ENCODE measurements at places on chromosomes 6 and 20.

DNA sequence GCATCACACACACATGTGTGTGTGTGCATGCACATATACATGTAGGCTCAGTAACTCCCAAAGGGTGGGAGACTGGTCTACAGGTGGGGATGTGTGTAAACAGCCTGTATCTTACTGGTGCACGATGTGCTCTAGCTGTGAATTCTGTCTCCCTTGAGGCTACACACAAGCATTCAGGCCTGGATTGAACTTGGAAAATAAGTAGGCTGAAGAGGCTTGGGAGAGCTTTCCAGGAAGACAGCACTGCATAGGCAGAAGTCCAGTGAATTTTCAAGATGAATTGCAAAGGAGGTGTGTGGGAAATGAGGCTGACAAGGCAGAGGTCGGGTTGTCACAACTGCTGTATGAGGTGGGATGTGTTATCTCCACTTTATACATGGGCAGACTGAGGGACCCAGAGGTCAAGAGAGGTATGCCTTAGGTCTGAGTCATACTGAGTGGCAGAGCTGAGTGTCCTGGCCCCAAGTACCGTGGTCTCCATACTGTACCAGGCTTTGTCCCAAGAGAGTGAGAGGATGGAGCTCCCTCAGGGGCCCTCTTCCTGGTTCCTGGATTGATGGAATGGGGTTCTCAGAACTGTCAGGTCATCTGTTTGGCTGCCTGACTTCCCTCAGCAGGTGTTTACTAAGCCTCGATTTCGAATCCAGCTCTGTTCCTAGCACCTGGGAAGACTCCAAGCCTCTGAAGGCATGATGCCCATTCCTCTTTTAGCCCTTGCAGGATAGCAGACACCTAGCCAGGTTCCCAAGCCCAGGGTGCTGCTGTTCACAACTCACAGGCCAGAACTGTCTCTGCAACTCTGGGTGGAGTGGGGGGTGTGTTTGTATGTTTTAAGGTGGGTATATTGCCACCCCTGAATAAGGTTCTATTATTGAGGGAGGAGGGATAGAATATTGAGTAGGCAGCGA, 14.4 kb downstream of the SNPH start:
- no peak for DNase-seq

DNA sequence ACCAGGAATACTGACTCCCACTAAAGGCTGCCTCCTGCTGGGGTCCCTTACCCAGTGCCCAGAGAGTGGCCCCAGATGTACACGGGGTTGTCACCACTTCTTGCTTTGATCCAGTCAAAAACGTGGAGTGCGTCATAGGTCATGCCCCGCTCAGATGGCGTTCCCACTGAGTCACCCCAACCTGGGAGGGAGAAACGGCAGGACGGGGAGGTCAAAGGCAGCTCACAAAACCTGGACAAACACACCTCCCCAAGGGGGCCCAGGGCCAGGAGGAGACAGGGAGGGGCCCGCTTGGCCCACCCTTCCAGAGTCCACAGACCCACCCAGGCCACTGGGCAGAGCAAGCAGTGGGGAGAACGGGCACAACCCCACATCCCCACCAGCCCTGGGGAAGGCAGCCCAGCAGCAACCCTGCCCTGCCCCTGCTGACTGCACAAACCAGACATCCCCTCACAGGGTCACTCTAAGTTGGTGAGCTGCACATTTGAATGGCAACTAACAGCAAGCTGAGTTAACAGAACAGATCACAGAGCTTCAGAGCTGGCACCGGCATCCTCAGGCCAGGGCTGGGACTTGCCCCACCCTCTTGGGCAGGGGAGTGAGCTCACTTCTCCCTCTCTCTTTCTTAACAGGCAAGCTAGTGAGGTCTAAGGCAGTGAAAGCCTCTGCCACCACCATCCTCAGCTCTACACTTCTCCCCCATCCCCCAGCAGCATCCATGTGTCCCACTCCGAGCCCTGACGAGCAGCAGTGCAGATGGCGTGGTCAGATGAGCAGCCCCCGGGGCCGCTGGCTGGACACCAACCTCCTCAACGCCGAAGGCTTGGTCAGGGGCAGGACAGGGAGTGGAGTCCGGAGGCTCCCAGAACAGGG, 61.7 kb downstream of the PYGB start:
- no peak for DNase-seq

- no peak for DNase-seq
These were observed 44.6 kb downstream of the TULP4 start for GRCh38 chr6:158356586-158357546.

GRCh38 chr6:24223115-24223919, 97.3 kb downstream of the NRSN1 start:
- no peak for DNase-seq

DNA sequence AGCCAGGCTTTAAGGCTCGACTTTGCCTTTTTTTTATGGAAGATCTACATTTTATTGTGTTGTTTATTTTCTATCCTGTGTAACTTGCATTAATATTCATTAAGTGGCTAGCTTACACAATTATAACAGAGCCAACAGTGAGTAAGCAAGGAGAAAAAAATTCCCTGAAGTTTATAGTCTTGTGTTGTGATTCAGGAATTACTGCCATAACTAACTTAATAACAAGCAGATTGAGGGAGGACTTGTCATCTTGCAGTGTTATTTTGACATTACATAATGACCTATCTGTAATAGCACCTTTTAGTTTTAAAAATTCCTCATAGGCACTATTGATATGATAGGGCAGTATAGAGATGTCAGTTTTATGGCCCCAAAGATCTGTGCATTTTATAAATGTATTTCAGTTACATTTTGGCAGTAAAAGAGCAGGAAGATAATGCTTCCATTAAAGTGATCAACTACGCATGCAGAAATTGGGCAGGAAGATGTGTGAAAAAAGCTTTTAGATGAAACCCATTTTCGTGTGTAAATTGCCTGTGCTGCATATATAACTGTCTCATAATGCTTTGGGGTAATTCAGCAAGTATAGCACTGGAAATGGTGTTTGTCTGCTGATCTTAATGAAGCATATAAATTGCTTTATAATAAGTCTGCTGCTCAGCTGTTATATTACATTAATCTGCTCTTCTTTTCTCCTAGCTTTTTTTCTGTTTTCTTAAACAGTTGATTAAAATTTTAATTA, 123.0 kb downstream of the SMAP1 start:
- DNase-seq = no peak

DNA sequence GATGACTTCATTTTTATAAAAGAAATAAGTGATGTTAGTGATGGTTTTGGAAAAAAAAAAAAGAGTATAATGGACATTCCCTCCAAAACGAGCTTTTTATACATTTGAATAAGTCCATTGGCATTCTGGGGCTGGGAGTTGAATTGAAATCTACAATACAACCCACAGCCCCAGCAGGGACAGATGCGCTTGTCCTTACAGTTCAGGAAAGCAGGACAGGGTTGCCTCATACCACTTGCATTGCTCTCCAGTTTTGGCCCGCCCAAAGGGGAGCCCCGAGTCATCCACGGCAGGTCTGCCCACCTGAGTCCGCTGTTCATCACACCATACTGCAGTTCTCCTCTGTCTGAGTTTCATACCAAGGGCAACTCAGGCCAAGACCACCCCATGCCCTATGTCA, 46.2 kb downstream of the VAPB start:
- DNase-seq = no peak

GRCh38 chr6:136962661-136963060, 40.6 kb downstream of the SLC35D3 start:
- DNase-seq = no peak

- DNase-seq = no peak
These were observed 46.6 kb downstream of the HDAC2 start for GRCh38 chr6:113924312-113924723.

DNA sequence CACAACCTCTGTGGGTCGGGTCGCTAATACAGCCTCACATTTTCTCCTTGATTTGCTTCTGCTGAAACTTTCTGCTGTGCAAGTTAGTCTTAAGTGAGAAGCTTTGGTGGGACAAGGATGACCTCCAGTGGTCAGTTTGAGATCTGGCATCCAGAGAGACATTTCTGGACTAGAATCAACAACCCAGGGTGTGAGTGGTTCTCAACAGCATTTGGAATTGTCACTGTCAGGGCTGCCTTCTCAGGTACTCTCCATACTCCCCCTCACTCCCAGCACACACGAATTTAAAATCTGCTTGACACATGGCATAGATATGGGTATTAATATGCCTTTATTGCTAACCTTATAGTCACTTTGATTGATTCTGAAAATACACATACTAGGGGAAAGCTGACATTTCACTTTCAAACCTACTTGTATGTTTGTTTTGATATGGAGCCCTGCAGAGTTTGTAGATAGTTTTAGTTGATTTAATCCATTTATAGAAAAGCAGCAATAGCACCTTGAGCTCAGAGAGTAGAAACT, 13.2 kb downstream of the OTOR start:
- DNase-seq = peak; percentile 35

GRCh38 chr6:132733283-132733682, 19.4 kb upstream of the VNN1 start:
- DNase-seq = no peak

DNA sequence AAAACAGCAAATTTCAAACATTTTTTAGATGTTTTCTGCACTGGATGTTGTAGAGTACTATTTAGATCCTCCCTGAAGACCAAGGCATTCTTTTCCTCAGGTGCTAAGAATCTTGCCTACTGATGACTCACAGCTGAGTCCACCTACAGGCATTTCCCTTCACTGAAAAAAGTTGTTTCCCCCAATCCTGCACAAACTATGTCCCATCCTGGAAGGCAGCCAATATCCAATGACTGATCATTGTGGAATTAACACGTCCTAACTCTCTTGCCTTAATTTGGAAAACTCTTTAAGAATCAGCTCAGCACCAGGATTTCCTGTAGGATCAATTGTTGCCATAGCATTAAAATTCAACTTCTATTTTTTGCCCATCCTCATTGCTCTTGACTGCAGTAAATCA, 268.4 kb upstream of the IRAK1BP1 start:
- DNase-seq = no peak

DNA sequence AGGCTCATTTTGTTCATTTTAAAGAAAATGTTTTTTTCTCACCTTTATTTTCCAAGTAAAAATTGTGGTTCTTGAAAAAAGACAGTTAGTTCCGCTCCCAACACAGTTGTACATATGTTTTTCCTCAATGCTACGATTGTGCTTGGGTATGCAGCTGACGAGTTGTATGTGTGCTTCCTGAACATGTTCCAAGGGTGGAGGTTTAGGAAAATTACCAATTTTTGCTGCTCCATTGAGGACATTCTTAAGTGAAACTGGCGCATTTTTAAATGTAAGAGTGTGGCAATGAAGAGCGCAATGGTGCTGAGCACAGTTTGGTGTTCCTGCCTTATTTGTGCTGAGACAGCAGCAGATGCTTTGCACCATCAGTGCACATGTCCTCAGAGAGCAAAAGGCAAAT, 70.3 kb upstream of the CLDN20 start:
- no peak for DNase-seq

GRCh38 chr20:20207872-20208271, 155.5 kb downstream of the CFAP61 start:
- no peak for DNase-seq

GRCh38 chr20:47272893-47273590, 83.5 kb downstream of the ZMYND8 start:
- DNase-seq = peak; percentile 21

DNA sequence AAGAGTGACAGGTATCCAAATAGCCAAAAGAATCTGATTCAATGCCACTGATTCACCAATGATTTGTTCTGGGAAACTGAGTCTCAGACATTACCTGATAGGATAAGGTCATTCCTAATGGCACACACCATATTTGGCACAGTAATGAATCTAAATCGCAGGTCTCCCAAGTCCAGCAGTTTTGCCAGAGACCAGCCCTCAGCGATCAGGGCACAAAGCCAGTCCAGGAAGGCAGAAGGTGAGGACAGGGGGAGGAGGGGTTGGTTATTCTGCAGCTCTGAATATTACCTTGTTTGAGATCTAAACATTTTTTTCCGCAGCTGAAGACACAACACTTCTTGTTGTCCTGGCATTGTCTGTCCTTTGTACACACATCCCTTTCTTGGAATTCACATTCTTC, 1.9 kb downstream of the EPPIN start:
- DNase-seq = no peak

GRCh38 chr6:21653323-21653722, 59.8 kb downstream of the SOX4 start:
- no peak for DNase-seq

GRCh38 chr6:63525186-63525878, 46.9 kb upstream of the LOC128125822 start:
- no peak for DNase-seq

DNA sequence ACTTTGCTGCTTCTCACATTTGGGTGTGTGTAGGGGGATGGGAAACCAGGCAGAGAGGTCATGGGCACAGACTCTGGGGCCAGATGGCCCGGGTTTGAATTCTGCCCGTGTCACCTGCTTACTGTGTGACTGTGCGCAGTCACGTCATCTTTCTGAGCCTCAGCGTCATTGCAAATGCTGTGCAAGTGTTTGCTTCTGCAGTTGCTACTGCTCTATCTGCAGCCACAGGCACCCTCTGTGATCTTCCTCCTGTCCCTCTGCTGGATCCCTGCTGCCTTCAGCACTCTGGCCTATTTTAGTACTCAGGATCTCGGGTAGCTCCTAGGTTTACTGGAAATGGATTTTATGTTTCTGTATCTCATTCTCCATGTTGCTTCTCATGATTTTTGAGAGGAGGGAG, 40.6 kb upstream of the TULP1 start:
- DNase-seq = no peak

DNA sequence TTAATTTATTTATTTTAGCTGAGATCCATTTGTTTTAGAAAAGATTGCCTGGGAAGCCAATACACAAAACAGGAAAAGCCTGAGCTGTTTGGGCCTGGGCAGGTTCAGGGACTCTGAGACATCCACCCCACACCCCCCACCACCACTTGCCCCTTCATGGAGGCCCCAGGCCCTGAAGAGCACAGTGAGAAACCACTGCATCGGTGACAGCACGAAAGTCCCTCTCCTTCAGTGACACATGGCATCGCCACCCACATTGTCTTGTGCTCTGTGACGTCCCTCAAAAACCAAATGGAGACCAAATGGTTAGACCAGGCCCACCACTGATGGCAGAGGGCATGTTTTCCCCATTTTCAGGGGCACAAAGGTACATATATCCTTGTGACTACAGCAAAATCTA, 106.4 kb downstream of the SYNDIG1 start:
- DNase-seq = no peak

Data from CD8-positive, alpha-beta memory T cell (primary cell).